ENCODE measurements at places on chromosomes 1 and 21. TPM values are rescaled to one million over a fixed set of nuclear protein-coding genes. Genes with fewer than 3 reads are reported as not detected.

Gene PTGER3
- total RNA-seq = not detected

Gene EPHA2
- 125 TPM for total RNA-seq

Gene KCND3
- not detected for total RNA-seq

Gene CD48
- total RNA-seq = not detected

Gene MNDA
- not detected for total RNA-seq

Gene SH2D1B
- total RNA-seq = 0.18 TPM

Data from A549 treated with ZK216348 at 1 μM for 4 hours (cell line).